Cardiac septum (tissue), 1 donor: ENCODE measurements at places on chromosomes 4 and X.

GRCh38 chr4:57051095-57051494 lies 59.1 kb downstream of the IGFBP7 start:
- no peak for DNase-seq

- DNase-seq: no peak
Observed at GRCh38 chrX:70219938-70220764, 14.3 kb upstream of the AWAT1 start.

DNA sequence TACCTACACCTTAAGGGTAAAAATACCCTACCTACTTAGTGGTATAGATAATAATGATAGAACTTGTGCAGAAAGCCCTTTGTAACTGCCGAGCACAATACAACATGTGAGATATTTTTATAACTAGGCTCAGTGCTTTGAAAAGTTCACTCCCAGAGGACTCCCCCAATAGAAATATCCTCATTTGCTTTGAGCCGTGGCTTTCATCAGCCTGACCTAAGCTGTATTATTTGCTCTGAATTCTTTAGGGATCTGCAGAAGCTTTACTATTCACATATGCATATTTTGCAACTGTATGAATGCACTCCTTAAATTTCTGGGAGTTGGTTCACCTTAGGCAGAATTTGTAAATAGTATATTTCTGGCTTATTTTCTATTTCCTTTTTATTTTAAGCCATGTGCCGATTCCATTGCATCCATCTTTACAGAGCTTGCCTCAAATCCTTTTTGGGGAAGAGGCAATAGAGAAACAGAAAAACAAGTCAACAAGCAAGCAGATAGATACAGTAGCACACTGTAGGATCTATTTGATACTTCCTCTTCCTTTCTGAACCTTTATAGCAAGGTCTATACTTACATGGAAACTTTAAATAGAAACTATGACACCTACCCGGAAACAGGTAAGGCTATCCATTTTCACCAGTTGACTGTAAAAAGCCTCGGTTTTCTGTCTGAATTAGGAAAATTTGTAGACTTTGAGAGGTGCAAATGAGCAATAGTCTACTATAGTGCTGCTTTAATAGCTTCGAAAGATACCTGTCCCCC lies 242.5 kb upstream of the VCX3A start:
- no peak for DNase-seq

DNA sequence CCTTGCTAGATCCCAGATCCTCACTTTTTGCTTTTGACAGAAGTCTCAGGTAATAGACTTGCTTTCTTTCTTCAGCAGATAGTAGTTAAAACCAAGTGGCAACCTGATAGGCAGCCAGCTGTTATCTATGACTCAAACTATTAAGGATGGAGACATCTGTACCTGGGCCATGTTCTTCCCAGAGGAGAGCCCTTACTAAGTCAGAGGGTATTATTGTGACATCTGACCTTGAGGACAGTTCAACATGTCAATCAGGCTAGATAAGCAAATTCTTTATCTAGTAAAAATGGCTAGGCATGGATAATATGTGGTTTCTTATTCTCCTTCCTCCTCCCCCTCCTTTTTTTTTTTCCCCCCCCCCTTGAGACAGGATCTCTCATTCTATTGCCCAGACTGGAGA lies 39.2 kb downstream of the TRIM2 start:
- no peak for DNase-seq

GRCh38 chrX:15514279-15514678 lies 13.7 kb downstream of the BMX start:
- DNase-seq: no peak
